ENCODE measurements at places on chromosomes 6 and 20.

DNA sequence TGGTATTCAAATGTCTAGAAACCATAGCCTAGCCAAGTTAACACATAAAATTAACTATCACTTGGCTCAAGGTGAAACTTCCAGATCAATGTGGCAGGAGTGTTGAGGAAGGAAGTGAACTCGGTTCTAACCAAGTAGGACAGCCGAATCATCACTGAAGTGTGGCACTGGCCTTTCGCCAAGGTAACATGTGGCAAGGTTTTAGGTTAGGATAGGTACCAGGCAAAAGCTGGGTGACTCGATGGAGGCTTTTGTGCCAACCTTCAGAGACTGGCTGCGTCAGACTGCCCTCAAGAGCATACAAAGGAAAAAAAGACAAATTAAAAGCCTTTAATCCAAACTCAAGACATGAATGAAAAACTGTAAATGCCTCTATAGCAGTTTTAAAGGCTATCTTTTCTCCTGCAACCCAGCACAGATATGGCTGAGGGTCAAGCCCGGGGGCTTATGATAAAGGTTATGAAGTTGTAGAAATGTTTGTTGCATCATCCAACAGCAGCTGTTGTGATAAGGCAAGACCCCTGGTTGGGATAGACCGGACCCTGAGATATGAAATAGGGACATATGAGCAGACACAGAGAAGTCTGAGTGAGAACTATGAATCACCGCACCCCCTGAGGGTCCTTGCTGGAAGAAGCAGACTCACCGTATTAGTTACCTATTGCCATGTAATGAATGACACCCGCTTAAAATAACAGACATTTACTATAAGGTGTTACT is 11.9 kb downstream of the PSMB9 start:
- no peak for DNase-seq

GRCh38 chr6:106750142-106750918 is 121.0 kb downstream of the QRSL1 start:
- DNase-seq: no peak

- DNase-seq: no peak
Observed at GRCh38 chr6:10215326-10216110, 199.4 kb downstream of the TFAP2A start.

DNA sequence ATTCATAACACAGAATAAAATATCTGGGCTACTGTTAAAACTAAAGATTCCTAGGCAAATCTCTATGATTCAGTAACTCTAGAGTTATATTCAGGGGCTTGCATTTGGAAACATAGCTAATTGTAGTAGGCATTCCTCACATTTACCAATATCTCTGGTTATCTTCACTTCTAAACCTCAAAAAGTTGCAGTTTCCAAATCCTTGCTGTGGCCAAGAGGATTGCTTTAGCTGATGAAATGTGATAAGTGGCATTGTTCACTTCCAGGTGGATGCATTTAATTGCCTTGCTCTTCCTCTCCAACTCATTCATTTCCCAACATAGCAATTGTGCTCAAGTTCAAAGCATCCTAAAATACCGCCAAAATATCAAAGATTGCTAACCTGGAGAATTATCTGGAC is 246.6 kb downstream of the GRIK2 start:
- DNase-seq: no peak

GRCh38 chr20:63931735-63932134 is 24.5 kb downstream of the UCKL1 start:
- DNase-seq: no peak

DNA sequence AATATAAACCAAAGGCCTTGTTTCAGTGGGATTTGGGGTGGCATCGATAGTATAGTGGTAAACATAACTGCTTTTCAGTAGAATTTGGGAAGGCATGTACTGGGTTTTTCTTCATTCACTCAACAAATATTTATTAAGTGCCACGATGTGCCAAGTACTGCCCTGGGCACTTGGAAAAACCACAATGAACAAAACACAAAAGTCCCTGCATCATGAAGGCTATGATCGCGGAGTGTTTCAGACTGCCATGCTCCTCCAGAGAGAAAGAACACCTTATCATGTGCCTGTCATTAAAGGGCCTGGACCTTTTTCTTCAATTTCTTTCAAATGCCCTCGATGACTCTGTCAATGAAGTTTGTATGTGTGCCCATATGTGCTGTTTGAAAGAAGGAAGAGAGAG is 59.2 kb upstream of the CEP85L start:
- DNase-seq: no peak

GRCh38 chr20:4763261-4763660 is 41.6 kb downstream of the PRND start:
- DNase-seq: no peak

GRCh38 chr20:36116807-36117441 is 37.6 kb upstream of the EPB41L1 start:
- DNase-seq: no peak

DNA sequence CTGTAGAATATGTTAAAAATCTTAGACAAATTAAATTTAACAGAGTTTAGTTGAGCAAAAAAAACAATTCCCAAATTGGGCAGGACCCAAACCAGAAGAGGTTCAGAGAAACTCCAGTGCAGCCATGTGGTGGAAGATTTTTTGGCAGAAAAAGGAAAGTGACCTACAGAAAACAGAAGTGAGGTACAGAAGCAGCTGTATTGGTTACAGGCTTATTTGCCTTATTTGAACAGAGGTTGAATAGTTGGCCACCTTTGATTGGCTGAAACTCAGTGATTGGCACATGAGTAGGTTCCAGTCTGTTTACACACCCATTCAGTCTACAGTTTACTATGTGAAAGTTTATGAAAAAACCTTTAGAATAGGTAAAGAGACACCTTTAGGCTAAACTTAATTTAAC is 110.9 kb upstream of the LAMP5 start:
- DNase-seq: no peak

GRCh38 chr20:2122936-2123335 is 21.3 kb downstream of the STK35 start:
- DNase-seq: no peak

- peak; percentile 37 for DNase-seq
Observed at GRCh38 chr6:68575765-68576439, 59.2 kb upstream of the ADGRB3 start.

- DNase-seq: no peak
Observed at GRCh38 chr6:28001751-28002150, 44.7 kb downstream of the OR2B6 start.

- peak; percentile 90 for DNase-seq
Observed at GRCh38 chr6:24721461-24722215, 2.7 kb upstream of the C6orf62 start.

DNA sequence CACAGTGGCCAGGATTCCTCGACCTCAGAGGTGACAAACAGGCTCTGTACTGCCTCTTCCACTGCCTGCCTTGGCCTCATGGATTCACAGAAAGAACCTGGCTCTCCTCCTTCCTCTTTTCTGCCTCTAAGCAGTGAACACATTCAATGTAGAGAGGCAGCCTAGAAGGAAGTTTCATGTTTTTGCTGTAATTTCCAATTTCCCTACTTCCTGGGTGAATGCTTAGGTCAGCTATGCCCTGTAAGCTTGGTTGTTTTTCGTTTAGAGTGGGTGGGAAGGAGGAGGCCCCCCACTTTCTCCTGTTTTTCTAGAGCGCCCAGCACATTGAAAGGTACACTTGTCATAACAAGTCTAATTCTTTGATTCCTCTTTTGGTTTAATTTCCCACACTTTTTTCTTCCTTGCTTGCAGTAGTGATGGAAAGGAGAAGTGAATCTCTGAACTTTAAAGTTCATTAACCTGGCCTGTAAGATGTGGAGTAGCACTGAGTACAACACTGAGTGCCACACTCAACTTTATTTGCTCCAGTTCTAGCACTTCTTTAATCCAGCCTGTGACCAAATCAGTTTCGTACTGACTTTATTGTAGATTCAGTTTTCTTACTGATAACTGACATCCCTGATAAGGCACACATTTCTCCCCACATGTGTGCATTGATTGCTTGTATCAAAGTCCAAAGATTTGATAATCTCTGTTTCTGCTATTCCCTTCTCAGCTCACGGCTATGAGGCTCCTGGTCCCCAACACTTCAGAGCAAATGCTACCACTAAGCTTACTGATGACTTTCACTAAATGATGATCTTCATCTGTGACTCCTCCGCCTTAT is 100.0 kb upstream of the MAN1A1 start:
- DNase-seq: no peak

DNA sequence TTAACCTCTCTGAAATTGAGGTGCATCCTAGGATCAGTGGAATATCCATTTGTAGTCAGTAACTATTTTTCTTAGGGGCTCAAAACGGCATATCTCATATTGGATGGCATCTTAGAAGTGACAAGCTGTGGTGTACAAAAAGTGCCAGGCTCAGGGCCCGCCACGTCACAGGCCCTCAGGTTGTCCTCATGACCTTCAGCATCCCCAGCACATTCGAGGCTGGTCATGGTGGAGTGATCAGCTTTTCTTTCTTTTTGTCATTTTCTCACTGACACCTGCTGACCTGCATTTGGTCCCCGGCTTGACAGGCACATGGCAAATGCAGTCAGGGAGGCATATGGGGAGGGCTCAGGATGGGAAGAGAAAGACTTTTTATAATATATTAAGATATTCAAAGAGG is 7.1 kb upstream of the E2F1 start:
- DNase-seq: no peak
